Inflammatory macrophage treated with lipopolysaccharide for 4 hours (primary cell): ENCODE measurements at places on chromosomes 4 and X.

GRCh38 chr4:6497796-6498195, 25.4 kb upstream of the PPP2R2C start:
- DNase-seq: no peak

DNA sequence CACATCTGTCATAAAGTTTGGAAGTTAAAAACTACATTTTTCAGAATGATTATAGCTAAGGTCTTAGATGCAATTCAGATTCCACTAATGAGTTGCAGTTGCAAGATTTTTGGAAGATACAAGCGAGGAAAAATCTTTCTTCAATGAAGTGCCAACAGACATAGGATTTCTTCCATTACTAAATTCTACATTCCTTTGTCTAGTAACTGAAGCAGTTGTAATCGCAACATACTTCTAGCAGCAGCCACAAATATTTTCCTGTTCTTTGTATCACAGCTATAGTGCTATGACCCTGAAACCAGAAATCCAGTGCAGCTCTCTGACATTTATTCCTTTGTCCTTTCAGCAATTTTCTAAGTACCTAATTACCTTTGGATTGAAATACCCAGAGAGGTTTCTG, 225.2 kb upstream of the SLIT2 start:
- no peak for DNase-seq

- DNase-seq: no peak
Measured at GRCh38 chr4:52157641-52158316, 106.7 kb downstream of the SPATA18 start.

DNA sequence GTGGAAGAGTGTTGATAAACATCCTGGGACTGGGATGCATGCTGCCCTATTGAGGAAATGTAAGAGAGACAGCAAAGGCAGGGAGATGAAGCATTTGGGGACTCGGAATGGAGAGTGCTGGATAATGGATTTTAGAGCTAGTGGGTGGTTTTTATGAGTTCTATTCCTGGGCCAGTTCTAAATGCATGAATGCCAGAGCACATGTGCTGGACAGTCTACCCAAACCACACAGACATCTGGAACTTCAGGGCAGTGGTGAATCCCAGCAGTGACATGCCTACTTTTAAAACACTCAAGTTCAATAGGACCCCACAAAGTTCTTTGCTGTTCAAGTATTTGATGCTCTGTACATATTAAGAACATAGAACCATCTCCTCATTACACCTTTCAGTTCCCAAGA, 133.9 kb downstream of the CBR4 start:
- no peak for DNase-seq

DNA sequence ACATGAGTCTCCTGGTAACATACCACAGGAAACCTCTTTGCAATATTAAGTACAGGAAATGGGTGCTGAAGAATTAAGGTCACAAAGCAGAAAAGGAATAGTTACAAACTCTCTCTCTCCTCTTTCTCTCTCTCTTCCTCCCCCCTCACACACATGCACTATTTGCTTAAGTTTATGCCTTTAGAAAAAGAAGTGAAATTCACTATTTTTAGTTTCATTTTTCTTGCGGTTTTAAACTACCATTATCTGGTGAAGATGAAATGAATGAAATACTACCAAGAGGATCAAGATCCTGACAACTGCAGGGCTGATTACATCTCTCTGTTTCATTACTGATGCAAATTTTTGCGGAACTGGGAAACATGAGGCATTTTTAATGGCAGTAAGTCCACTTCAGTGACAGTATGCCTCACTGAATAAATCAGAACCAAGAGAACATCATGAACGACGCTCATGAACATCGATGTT, 64.3 kb upstream of the FTHL17 start:
- DNase-seq: peak; percentile 53

GRCh38 chr4:53531585-53532224, 59.6 kb downstream of the LNX1 start:
- no peak for DNase-seq

GRCh38 chr4:154720123-154720522, 23.7 kb upstream of the LRAT start:
- no peak for DNase-seq

DNA sequence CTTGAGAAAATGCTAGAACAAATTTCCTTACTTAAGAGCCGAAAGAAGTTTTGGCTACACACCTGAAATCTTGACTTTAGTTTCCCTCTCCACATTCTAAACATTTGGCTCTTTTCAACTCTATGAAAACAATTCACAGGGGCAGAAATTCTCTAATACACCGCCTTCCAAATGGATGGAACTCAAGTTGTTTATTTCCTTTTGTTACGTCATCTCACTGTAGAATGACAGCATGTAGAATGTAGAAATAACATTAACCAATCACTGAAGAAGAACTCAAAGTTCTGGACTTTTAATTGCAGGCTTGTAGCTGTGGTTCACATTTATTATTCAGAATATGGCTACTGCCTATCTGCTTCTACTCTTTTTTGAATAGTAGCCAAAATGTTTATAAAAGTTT, 1.9 kb downstream of the DMP1 start:
- DNase-seq: no peak

GRCh38 chr4:84319124-84319523, 180.0 kb downstream of the NKX6-1 start:
- DNase-seq: no peak

GRCh38 chr4:159101988-159102621, 774 bp upstream of the RAPGEF2 start:
- DNase-seq: no peak

GRCh38 chrX:45952030-45952429, 593.2 kb downstream of the ZNF674 start:
- DNase-seq: no peak

GRCh38 chr4:87006676-87007527, 72.1 kb downstream of the AFF1 start:
- DNase-seq: peak; percentile 93

- no peak for DNase-seq
Measured at GRCh38 chr4:82906469-82906868, 5.9 kb downstream of the THAP9 start.
